Activated T-cell treated with anti-CD3 and anti-CD28 coated beads, Interleukin-2, amount 50 U/mL, for 24 hours (primary cell): ENCODE measurements at places on chromosomes 12 and 14.

DNA sequence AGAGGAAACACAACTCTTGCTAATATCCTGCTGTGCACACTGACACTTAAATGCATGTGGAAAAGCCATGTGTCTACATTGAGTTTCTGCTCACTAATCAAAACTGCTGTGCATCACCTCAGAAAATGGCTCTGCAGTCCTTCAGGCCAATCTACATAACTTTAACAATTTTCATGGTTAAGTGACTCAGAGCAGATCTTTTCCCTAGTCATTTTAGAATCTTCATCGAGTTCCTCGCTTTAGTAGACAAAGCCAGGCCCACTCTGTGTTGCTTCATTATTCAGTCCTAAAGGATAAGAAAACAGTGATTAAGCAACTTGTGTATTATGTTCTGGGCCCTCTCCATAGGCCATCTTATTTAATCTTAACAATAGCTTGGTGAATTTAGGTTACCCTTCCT is 250.0 kb downstream of the KCNC2 start:
- DNase-seq, result no peak

DNA sequence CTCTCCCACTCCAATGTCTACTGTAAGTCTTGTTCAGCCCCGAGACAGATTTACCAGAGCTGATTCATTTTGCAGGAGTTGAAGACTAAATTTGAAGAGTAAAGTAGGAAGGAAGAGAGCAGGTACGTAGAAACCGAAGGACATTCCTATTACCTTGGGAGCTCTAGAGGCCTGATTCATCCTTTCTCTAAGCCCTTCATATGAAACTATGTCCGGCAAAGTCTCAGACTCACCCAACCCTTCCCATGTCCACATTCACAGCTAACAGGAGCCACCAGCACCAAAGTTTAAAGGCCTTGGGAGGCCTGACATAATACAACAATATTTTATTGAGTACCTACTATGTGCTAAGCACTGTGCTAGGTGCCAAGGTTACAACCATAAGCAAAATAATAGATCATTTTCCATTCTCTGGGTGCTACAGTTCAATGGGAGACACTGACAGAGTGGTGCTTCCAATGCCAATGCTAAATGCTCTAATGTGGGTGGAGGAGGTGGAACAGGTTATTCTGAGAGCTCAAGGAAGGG is 86.6 kb downstream of the PHLDA1 start:
- DNase-seq, result no peak

DNA sequence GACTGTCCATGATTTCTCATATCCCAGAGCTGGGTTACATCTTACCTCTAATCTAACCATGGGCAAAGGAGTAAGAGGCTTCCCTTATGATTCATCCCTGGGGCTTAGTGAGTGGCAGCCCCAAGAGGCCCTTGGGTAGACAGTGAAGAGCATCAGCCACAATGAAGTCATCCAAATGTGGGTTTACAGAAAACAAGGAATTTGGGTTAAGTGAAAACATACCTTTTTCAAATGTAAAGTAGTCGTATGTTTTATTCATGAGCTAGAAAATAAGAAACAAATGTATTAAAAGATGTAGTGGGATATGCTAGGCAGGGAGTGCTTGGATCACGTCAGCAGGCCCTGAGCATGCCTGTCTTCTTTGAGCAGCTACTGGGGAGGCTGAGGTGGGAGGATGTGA is 54.0 kb upstream of the ELK3 start:
- no peak for DNase-seq

- peak; percentile 57 for DNase-seq
Measured at GRCh38 chr12:53223389-53224060, 8.5 kb downstream of the RARG start.

DNA sequence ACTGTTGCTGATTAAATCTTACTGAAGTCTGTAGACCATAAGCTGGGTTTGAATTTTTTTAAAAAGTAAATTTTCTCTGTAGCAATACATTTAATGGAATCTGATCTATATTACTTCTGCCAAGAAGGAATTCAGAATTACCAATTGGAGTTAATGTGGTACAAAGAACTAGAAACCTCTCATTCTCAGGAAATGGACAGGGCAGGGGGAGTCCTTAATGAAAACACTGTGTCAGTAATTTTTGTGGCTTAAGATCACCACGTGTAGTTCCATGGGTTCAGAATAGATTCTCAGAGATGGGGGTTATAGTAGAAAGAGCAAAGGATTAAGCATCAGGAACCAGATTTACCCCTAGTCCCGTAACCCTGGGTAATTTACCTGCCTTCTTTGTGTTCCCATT is 30.3 kb downstream of the FBXL14 start:
- DNase-seq, result no peak

- DNase-seq, result no peak
Measured at GRCh38 chr14:61581340-61581739, 114.0 kb upstream of the HIF1A start.

GRCh38 chr12:47885012-47885501 is 19.7 kb downstream of the VDR start:
- peak; percentile 81 for DNase-seq

- no peak for DNase-seq
Measured at GRCh38 chr12:9106610-9107541, 8.8 kb downstream of the A2M start.

- no peak for DNase-seq
Measured at GRCh38 chr14:60217713-60218112, 31.3 kb upstream of the PPM1A start.

DNA sequence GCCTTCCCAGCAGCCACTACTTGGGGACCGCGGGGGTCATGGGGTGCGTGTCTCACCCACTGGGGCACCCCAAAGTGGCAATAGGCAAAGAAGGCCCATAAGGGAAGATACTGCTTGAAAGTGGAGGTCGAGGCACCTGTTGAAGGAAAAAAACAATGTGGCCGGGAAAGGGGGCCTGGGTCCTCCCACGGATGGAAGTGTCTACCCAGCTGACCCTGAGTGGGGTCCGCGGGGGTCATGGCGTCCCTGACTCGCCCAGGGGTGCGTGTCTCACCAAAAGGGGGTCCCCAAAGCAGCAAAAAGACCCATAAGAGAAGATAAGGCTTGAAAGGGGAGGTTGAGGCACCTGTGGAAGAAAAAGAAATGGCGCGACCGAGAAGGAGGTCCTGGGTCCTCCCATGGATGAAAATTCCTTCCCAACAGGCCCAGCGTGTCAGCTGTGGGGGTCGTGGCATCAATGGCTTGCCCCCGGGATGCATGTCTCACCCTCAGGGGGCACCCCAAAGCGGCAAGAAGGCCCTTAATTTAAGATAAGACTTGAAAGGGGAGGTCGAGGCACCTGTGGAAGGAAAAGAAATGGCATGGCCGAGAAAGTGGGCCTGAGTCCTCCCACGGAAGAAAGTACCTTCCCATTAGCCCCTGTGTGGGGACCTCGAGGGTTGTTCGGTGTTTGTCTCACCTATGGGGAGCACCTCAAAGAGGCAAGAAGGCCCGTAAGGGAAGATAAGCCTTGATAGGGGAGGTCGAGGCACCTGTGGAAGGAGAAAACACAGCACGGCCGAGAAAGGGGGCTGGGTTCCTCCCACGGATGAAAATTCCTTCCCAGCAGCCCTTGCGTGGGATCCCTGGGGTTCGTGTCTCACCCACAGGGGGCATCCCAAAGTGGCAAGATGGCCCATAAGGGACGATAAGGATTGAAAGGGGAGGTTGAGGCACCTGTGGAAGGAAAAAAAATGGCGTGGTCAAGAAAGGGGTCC is 266.0 kb downstream of the ALG10 start:
- peak; percentile 17 for DNase-seq

DNA sequence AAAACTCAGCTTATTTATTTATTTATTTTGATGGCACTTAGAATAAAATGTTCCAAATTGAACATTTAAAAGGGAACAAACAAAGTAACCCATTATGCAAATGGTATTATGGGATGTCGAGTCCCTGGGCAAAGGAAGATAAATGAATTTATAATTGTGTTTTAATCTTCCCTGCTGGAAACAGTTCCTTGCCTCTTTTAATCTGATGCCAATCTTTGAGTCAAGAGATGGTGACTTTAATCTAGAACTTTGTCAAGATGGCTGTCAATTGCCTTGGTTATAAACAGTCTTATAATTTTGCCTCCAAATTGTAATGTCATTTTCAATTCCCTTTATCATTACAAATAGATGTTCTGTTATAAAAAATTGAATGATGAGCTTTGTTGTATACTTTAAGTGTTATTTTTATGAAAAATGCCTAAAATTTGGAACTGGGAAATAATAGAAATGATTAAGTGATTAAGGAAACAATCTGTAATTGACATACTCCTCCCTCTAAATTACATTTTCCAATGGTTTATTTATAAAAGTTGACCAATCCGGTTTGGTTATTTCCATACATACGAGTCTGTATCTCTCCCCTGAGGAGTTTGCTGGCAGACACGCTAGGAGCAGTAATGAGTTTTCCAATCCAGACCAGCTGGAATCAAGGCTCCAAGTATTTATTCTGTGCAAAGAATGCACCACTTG is 134.9 kb upstream of the FRMD6 start:
- DNase-seq, result no peak

GRCh38 chr12:132162508-132163031 is 18.3 kb downstream of the NOC4L start:
- DNase-seq, result no peak

- DNase-seq, result no peak
Measured at GRCh38 chr14:46352844-46353243, 298.7 kb downstream of the RPL10L start.

DNA sequence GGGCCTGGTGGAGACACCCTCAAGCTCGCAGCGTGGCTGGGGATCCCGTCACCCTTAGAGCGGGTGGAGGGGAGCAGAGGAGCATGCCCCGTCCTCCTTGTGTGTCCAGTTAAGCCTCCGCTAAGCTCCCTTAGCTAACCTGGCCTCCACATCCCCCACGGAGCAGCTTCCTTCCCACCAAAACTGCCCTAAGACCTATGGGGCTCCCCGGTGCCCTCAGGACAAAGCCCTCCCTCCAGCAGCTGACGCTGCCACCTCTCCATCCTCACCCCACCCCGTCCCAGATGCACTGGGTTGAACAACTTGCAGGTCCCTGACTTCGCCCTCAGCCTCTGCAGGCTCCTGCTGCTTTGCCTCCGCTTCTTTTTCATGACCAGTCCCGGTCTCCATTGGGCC is 4.0 kb downstream of the AHNAK2 start:
- DNase-seq, result no peak

DNA sequence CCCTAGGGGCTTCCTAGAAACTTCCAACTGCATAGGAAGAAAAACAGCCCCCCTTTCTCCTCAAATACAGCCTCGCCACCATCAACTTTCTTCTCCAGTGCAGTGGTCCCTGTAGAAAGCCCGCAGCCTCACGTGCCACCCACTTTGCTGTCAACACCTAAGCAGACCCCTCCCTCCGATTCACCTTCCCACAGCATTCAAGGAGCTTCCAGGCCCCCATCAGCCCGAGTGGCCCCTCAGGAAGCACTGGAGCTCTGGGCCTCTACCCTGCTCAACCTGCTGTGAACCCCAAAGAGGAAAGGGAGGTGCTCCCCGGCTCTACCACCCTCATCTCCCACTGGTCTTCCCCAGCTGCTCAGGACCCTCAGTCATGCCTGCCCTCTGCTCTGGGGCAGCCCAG is 55.0 kb downstream of the RNF34 start:
- no peak for DNase-seq

DNA sequence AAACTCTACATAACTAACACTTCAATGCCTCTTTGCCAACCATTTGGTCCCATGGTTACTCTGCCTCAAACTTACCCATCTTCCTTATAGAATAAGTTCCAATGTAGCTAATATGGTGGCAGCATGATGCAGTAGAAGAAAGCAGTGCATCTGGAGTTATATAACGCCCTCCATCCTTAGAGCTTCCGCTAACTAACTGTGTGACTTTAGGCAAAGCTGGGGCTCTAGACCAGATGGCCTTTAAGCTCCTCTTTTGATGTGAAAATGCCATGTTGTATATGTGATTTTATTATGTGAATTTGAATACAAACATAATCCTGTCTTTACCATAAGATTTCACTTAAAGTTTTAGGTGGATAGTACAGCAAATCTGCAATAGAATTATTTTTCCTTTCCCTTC is 6.1 kb downstream of the ABCD2 start:
- no peak for DNase-seq

DNA sequence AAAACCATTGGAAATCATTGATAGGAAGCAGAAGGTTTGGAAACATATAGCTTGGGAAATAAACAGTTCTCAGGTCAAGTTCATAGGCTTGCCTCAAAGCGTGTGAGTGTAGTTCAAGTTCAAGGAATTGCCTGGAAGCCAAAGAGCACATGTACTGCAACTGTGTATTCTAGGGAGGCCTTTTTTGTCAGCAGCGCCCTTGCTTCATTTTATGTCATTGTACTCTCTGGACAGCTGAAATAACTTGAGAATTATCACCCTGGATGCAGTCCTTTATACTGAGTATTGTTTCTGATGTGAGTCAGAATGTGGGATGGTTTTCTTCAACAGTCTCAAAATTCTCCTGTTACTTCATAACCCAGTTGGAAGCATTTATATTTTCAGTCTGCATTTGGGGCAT is 16.0 kb upstream of the EVL start:
- no peak for DNase-seq

DNA sequence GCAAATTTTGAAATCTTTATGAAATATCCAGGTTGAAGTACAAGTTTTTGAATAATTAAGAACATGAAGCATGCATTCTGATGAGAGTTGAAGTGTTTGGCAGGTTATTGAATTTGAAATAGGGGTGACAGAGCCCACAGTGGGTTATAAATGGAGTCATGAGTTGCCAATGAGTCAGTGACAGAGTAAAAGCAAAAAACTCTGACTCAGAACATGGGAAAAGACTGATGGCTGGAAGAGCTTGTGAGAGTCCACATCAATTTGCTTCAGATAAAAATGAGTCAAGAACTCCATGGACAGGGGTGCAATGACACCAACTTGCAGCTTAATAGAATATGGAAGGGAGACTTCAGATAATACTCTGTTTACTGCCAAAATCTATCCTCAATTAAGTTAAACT is 105.3 kb downstream of the SLC6A15 start:
- DNase-seq, result no peak

DNA sequence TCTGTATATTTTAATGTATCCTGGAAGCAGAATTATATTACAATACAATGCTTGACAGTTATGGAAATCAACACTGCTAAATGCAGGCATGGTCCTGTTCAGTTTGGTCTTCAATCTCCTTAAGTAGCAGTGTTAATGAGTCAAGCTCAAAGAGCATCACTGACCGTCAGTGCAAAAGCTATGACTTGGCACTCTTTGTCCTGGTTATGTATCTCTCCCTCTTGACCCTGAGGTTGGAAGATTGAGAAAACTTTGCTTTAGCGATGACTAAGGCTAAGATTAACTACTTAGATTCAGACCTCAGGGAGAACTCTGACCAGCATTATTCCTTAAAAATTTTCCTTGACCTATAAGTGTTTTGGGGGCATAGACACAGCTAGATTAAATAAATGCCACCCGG is 10.9 kb downstream of the CLEC7A start:
- DNase-seq, result no peak
